ENCODE measurements at places on chromosomes 2 and 18. TPM values are rescaled to one million over a fixed set of nuclear protein-coding genes. Genes with fewer than 3 reads are reported as not detected.

LCT gene
- total RNA-seq = 0.25 TPM

DNA sequence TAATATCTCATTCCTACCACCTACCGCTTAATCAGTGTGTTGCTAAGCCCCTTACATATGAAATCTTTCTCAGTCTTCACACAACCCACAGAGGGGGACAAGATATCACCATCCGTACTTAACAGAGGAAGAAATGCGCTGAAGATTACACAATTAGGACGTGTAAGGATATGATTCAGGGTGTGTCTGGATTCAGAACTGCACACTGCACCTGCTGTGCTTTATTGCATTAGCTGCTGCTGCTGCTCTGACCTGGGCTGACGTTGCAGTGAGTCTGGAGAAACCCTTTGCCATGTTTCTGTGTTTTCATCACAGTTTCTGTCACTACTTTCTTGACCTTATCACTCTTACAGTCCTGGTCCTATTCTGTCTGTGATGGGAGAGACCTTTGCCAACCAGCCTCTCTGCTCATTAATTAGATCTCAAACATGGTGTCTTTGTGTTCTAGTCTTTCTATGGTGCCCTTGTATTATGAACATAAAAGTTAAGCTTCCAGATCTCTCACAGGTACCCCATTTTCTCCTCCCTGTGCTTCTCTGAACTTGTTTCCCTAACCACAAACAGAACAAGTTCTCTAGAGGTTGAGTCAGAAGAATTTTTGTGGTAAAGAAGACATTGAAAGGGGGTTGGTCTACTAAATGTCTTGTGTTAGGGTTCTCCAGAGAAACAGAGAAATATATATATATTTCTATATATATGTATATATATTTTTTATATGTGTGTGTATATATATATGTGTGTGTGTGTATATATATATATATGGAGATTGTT lies 92.9 kb upstream of the CYP1B1 start:
- DNase-seq = peak; percentile 68

DNA sequence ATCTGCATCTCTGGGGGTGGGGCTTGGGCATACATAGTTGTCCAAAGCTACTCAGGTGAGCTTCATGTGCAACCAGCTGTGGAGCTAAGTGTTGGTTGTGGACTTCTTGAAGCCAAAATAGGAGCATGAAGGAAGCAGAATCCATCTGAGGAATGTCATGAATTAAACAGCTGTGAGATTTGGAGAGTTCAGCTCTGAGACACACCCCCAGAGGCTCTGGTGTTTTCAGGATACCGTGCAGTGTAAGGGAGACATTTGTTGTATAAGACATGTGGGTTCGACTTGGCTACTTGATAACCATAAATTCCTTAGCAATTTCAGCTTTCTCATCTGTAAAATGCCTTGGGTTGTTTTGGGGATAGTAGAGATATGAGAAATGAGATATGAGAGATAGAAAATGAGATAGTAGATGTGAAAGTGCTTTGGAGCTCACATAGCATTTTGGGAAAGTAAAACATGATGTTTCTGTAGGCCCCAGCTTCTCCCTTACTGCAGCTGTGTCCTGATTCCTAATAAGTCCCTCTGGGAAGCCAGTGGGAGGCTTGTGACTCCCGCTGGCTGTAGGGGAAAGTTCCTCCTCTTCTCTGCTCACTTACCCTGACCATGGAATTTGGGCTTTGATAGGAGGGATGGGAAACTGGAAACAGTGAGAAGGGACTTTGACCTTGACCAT lies 50.0 kb downstream of the DPYSL5 start:
- DNase-seq = no peak

GRCh38 chr2:17899871-17900270 lies 21.4 kb downstream of the KCNS3 start:
- DNase-seq = no peak

- no peak for DNase-seq
Observed at GRCh38 chr2:64551851-64552250, 27.7 kb downstream of the AFTPH start.

PRKRA gene
- 50.0 TPM for total RNA-seq

ATAD2B gene
- 10.9 TPM for total RNA-seq

DNA sequence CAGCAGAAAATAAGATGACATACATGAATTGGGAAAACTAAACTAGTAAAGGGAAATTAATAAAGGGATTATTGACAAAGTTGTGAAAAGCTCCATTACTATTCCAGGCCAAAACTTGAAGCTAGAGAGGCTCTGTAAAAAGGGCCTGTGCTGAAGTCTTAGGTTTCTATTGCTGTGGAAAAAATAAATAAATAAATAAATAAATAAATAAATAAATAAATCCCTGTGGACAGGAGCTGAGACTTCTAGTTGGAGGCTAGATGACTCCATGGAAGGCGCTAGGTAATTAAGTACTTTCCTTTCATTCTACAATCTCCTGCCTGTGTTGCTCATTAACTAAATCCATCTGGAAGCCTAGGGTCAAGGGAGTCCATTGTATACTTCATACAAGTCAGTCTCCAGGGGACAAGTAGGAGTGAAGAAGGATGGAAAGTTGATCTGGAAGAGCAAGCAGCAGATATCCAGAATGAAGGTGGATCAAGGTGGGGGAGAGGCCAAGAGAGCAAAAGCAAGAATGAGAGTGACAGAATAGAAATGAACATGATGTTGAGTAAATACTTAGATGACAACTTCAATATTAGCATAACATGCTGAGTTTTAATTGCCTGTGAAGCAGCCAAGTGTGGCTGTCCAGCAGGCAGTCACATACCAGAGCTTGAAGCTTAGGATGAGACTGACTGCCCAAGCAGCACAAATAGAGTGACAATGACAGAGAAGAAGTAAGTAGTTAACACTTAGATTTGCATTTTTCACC lies 26.2 kb upstream of the CCNT2 start:
- no peak for DNase-seq

MBP gene
- 2.7 TPM for total RNA-seq

DNA sequence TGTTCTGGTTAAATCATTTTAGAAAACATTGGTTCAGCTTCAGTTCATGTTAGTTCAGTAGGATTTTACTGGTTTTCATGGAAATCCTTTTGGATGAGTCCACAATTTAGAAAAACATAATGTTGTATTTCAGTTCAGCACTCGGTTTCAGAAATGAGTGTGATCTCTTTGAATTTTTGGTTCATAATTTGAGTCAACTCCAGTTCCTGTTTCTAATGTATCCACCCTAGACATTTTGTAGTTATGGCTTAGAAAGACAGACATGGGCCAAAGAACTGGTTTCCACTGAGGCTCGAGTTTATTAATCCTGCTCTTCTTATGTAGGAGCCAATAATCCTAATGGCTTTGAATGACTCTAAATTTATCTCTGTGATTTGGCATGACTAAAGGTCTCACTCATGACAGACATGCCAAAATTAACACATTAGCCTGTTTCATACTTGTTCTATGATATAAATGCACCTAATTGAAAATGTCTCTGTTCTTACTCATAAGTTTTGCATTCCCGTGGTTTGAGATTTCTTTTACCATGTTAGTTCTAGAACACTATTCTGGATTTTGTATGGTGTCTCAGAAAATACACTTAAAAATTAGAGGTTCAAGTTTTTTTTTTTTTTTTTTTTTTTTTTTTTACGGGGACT lies 82.3 kb upstream of the SPRED2 start:
- DNase-seq = peak; percentile 64

DNA sequence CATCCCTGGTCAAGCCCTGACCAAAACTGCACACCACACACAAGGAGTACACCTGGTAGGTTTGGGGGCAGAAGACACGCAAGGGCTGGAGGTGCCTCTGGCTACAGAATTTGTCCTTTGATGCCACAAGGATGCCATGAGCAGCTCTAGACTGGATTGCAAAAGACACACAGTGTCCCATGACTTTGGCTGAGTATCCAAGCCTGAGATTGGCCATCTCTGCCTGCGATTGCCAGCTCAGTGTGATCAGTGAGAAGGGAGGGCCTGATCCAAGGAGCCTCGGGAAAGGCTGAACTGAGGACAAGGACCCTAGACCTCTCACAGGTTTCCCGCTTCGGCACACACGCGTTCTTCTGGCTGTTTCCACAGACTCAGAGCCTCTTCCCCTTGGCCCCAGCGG lies 60.0 kb upstream of the FOSL2 start:
- no peak for DNase-seq

POTEI gene
- not detected for total RNA-seq

GRCh38 chr2:187075199-187075635 lies 226.2 kb upstream of the ZSWIM2 start:
- DNase-seq = no peak

DNA sequence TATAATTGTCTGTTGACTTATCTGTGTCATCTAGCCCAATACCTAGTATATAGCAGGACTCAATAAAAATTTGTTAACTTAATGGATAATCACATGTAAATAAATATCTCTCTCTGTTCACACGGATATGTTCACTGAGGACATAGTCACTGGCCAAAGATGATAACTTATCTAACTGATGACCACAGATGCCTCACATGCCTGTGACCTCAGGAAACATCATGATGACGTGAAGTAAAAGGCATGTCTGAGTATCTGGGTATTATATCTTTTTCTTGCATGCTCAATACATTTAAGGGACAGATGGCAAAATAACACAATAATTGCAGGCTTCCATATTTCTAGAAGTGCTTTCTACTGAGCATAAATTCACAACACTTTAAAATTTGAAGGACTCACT lies 41.4 kb upstream of the PARD3B start:
- no peak for DNase-seq

MAL gene
- not detected for total RNA-seq

DNA sequence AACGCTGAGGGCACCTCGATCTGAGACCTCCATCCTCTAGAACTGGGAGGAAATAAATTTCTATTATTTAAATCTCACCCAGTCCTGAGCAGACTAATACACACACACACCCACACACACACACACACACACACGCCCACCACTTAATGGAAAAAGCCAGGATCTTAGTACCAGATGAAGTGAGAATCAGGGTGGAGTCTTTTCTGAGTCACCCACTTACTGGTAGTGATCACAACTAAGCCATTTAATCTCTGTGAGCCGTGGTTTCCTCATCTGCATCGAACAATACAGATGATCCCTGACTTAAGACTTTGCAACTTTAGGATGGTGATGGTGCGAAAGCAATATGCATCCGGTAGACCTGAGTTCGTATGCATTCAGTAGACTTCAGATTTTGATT lies 18.6 kb downstream of the THNSL2 start:
- peak; percentile 64 for DNase-seq

- peak; percentile 95 for DNase-seq
Observed at GRCh38 chr2:18987592-18988073, 370.8 kb downstream of the OSR1 start.

DUSP19 gene
- 2.3 TPM for total RNA-seq

DNA sequence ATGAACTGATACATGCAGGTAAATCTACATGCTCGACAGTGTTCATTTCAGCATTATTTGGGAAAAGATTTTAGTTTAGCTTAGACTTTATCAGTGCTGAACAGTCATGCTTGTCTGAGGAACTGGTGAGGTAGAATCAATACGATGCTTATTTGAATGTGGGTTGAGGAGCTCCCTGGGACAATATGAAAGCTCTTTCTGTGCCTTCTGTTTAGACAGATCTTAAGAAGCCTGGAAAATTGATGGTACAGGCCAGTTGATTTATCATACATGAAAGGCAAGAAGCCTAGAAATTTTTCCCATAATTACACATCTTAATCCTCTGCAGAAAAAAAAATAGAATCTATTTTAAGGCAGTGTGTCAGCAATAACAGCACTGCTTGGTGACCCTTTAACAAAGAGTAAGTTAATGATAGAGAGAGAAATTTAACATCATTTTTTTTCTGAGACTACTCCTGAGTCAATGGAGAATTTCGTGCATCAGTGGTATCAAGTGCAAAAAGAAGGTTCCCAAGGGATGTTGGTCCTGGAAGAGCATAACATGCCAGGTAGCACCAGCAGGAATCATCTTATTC lies 252.2 kb upstream of the CDH20 start:
- DNase-seq = no peak

DSC3 gene
- total RNA-seq = not detected

CPS1 gene
- total RNA-seq = 2.0 TPM

GRCh38 chr2:14628901-14629300 lies 3.6 kb upstream of the LRATD1 start:
- no peak for DNase-seq

DNA sequence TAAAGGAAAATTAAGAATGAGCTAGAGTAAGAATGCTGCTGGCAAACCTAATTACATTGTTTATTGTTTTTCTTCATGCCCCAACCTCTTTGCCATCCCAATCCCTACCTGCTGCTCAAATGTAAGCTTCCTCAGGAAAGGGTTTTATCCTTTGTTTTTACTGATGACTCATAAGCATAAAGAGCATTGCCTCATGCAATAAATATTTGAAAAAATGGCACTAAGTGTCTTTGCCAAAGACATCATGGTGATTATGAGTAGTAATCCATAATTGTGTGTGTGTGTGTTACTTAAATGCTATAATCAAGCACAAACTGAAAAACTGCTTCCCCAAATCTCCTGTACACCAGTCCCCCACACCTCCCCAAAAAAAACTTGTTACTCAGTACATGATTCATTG lies 53.4 kb downstream of the DNER start:
- peak; percentile 6 for DNase-seq

SCN7A gene
- not detected for total RNA-seq

DNA sequence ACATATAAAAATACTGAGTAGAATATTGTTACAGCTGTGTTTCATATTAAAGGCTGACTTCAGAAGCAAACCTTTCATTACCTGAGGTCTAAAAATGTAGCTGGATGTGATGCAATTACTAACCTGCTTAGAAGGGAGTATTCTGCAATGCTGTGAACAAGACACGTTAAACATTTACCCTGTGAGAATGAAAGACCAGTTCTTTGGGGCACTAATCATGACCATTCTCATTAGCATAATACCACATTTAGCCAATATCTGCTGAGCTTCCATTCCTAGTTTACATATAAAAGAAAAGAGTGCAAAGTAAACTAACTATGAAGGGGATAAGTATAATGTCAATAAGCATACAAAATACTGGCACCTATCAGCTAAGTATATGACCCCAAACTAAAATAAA lies 784.0 kb upstream of the KLHL29 start:
- no peak for DNase-seq

- DNase-seq = peak; percentile 28
Observed at GRCh38 chr2:164792316-164793170, 49.1 kb downstream of the COBLL1 start.

CAPN13 gene
- not detected for total RNA-seq

SLC25A52 gene
- not detected for total RNA-seq

DNA sequence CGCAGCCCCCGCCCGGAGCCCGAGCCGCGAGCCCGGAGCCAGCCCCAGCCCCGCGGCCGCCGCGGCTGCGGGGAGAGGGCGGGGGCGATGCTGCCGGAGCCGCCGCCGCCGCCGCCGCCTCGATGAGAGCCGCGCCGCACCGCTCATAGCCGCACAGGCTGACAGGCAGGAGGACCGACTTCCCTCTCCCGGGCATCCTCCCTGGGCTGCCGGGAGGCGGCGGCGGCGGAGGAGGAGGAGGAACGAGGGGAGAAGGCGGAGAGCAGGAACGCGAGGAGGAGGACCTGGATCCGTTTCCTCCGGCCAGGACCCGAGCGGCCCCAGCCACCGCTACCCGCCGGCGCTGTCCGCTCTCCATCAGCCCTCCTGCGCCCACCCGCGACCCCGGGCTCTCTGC lies 370 bp downstream of the KLHL29 start:
- peak; percentile 80 for DNase-seq
